ENCODE measurements at places on chromosomes 4 and X.
A peak's percentile ranks its signal among the peaks of the same experiment; 100 is the strongest.

- no peak for DNase-seq
Observed at GRCh38 chr4:19358015-19358414, 893.7 kb upstream of the SLIT2 start.

DNA sequence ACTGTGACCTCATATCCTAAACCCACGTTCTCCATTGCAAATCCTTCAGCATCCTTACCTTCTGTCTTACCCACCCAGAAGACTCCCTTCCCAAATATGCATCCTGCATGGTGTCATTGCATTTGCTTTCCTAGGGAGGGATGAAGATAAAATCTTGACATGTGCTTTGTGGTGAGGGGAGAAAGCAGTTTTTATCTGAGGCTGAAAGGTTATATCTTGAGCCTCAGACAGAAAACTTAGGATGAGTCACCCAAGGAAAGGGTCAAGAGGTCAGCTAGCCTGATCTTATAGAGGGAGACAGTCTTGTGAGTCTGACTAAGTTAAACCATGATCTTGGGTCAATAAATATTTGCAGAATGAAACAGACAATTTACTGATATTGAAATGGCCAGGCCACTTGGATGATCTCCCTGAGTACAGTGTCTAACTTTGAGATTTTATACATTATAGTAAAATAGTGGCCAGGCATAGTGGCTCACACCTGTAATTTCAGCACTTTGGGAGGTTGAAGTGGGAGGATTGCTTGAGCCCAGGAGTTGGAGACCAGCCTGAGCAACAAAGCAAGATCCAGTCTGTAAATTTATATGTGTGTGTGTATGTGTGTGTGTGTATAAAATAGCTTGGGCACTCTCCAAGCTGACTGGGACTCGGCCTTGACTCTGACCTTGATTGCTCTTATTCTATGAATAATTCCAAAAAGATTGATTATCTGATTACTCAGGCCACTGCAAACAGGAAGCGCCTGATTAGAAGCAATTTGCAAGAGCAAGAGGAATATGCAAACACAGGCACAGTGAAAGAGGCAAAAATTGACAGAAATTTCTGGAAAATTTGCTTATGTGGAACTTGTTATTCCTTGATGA, 15.4 kb upstream of the FAM9C start:
- DNase-seq, result no peak

DNA sequence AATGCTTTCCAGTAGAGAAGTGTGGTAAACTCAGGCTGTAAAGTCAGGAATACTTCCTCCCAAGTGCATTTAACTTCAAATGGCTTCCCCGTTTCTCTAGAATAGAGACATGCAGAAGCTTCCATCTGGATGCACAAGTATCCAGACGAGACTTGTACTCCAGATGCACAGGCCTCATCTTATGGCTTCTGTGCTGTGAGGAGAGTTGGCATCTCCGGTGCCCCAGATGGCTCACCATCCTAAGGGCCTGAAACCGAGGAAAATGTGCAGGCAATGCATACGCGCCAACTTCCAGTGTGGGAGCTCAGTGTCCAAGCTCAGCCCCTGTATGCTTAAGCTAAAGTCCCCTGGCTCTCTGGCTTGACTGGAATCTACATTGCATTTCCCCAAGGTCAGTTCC, 184.0 kb upstream of the TBL1X start:
- no peak for DNase-seq

DNA sequence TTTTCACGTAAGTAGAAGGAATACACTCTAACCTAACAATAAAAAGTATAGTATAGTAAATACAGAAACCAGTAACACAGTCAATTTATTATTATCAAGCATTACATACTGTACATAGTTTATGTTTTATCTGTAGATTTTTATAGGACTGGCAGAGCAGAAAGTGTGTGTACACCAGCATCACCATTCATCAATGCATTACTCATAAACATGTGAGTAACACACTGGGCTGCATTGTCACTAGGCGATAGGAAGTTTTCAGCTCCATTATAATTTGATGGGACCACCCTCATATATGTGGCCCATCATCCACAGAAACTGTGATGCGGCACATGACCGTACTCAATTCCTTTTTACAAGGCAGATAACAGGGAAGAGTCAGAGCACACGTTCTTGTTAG, 137.8 kb upstream of the RBPJ start:
- DNase-seq, result no peak

DNA sequence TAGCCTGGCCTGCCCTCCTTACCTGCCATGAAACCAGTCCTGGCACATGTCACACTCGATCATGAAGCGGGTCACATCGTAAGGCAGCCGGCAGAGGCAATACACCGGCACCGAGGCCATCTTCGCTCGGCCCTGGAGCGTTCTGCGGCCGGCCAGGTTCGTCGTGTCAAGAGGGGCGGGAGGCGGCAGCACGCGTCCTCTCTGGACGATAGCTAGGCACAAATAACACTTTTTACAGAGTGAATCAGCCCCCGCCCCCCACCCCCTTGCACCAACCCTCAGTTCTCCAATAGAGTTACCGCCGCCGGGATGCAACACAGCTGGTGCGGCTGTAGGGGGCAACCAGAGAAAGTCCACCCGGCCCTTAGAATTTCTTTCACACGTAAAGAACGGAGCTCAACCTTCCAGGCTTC, 1.7 kb downstream of the PHF8 start:
- DNase-seq, result no peak

- DNase-seq, result no peak
Observed at GRCh38 chr4:27176400-27176799, 315.8 kb downstream of the STIM2 start.

GRCh38 chr4:102761296-102761701, 531 bp upstream of the MANBA start:
- peak; percentile 33 for DNase-seq

DNA sequence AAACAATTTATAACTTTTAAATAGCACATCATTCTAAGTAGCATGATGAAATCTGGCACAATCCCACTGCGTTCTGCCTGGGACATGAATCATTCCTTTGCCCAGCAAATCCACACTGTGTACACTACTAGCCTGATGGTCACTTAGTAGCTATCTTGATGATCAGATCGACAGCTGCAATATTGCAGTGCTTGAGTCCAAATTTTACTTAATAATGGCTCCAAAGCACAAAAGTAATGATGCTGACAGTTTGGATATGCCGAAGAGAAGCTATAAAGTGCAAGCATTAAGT, 86.6 kb upstream of the NPNT start:
- no peak for DNase-seq
